ENCODE measurements at places on chromosomes 2 and 18.
A peak's percentile ranks its signal among the peaks of the same experiment; 100 is the strongest.

DNA sequence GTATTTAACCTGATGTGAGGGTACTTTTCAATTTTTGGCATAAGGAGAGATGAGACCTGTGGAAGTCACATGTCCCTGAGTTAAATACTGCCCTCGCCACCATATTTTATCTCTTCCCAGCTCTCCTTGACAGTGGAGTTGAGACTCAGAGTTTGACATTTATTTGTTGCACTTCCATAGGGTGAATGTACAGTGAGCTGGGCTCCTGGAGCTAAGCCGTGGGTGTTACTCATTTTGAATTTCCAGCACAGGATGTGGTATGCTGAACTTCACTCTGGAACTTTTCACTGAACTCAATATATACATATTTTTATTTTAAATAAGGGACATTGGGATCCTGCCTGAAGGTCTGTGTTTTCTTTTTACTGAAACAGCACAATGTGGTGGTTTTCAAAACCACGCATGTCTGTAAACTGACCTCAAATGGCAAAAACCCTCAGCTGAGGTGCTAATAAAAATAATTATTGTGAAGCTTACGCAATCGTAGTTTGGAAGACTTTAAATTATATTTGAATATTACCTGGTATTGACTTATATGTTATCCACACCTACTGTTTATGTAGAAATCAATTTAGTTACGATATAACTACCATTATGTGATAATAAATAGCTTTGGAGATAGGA, 12.1 kb downstream of the RNF144A start:
- DNase-seq: peak; percentile 49

DNA sequence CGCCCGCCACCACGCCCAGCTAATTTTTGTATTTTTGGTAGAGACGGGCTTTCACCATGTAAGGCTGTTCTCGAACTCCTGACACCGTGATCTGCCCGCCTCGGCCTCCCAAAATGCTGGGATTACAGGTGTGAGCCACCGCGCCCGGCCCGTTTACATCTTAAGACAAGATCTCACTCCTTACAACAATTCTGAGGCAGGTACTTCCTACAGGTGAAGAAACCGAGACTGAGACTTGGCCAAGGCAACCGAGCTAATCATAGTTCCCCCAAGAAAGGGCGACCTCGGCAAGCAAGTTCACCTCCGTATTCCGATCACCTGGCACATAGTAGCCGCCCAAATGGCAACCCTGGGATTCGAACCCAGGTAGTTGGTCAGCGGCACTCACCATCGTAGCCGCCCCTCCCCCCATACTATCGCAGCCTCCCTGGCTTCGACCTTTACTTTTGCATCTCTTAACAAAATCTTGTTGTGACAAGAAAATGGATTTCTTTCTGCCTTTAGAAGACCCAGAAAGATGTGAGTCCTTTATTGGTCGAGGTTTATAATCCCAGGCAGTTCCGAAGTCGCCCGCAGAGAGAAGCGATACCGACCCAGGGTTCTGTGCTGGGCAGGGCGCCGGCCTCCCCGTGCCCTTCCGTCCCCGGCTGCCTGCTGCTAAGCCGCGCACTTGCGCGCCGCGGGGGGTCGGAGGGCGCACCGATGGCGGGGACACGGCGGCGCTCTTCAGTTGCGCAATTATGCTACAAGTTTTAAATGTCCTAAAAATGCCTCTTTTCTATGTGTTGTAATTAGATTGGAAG, 1.1 kb upstream of the FZD5 start:
- DNase-seq: no peak

GRCh38 chr18:79405781-79406575, 10.2 kb downstream of the NFATC1 start:
- DNase-seq: no peak

GRCh38 chr2:60485055-60485454, 68.4 kb downstream of the BCL11A start:
- no peak for DNase-seq

DNA sequence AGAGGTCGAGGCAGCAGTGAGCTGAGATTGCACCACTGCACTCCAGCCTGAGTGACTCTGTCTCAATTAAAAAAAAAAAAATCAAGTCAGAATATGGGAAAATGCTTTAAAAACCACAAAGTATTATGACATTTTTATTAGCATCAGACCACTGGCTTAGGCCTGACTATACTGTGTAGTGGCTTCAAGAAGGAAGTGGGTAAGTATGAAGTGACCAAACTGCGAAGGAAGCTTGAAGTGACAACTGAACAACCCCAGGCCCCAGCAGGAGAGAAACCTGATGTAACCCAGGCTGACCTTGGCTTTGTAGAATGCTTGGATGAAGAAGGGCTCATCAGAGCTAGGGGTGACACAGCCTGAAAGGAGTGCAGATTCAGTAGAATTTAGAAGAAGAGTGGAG, 21.4 kb upstream of the HAAO start:
- DNase-seq: no peak

- DNase-seq: no peak
Measured at GRCh38 chr2:238551091-238551490, 124.4 kb downstream of the ASB1 start.

DNA sequence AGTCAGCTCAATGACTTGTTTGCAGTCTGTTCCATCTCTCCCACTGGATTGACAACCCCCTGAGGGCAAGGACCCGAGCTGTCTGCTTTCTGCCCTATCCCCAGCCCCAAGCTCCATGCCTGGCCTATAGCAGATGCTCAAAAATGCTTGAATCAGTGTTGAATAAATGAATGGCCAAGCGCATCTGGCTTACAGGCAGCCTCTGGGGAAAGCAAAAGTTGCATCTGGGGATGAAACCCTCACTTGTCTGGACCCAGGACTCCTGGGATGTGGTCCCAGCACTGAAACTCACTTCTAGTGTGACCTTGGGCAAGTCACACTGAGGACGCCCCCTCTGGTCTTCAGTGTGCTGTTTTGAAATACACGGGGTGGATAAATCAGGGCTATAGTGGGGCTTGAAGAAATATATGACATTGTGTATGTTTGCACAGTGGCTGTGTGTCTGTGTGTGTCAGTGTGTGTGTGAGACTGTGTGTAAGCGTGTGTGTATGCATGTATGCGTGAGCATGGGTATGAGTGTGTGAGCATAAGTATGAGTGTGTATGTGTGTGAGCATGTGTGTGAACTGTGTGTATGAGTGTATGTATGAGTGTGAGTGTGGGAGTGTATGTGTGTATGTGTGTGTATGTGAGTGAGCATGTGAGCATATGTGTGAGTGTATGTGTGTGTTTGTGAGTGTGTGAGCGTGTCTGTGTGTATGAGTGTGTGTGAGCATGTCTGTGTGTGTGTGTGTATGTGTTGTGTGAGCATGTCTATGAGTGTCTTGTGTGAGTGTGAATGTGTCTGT, 27.8 kb upstream of the TNS1 start:
- no peak for DNase-seq

Data from HT1080 (cell line).